ENCODE measurements at places on chromosomes 5 and 9.

DNA sequence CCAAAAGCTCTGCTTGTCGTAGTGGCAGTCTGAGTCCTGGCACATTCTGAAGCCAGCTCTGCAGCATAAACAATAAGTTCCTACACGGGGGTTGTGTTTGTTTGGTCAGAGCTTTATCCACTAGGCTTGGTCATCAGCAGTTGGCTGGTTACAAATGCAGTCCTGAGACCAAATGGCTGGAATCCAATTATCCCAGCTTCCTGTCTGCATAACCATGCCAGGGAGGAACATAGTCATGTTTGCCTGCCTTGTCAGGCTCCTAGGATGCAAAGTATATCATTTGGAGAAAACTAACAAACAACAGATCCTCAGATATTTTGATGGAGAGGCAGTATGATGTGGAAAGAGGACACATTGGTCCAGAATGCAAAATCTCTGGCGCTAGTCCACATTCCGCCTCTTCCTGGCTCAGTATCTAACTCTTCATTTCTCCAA lies 85.8 kb downstream of the FBXO38 start:
- DNase-seq, result no peak

DNA sequence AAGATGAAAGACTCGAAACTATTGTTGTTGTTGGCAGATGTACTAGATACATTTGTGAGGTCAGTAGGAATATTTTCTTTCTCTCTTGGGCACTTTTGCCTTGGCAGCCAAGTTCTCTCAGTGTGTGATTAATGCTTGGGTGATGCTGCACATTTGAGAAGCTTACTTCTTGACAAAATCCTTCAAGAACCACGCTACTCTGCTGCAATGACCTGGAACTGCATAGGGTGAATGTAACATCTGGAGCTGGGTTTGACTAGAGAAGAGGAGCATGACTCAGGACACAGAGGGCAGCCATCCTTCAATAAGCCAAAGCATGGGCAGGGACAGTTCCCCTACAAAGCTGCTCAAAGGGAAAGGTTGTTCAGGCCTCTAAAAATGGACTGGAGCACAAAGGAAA lies 75.5 kb upstream of the PUM3 start:
- no peak for DNase-seq

DNA sequence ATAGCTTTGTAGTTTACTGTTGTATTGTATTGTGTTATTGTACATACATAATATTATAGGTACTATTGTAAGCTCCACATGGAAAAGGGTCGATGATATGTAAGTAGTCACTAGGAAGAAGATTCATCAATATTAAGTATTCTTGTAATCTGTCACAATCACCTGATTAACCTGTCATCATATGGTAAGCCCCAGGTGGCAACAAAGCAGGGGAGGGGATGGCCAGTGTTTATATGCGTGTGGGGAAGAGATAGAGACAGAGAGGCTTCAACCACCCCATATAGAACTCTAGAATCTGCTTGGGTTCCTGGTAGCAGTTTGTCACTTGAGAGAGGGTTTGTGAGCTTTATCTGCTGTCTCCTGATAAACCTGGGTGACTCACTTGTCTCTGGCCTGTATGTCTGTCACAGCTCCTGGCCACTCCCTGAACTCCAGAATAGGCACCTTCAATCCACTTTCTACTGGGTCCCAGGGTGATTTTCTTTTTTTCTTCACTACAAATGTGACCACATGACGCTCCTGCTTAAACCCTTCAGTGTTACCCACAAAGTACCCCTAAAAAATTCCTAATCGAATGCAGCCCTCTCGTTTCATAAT lies 48.9 kb upstream of the CPEB4 start:
- no peak for DNase-seq

DNA sequence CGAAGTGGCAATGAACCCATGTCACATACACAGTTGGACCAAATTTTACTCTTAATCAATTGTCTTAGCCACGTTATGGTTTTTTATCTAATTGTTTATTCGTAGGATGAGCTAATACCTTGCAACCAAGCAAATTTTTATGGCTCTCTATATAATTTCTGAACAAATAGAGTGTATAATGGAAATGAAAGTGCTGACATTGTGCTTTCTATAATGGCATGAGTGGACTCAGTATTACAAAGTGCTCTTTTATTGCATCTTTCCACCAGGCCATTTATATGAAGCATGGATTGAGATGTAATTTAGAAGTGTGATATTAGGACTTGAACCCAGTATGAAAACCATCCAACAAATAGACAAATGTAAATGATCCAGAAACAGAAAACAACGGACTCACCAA lies 1096.0 kb downstream of the DTWD2 start:
- no peak for DNase-seq

GRCh38 chr5:14779975-14780374 lies 91.6 kb downstream of the ANKH start:
- no peak for DNase-seq

- no peak for DNase-seq
These were observed 827.6 kb upstream of the ACO1 start for GRCh38 chr9:31556667-31557463.

GRCh38 chr9:2307480-2307879 lies 292.3 kb downstream of the SMARCA2 start:
- no peak for DNase-seq

- DNase-seq, result no peak
These were observed 483.8 kb upstream of the CDH10 start for GRCh38 chr5:25128606-25129005.

DNA sequence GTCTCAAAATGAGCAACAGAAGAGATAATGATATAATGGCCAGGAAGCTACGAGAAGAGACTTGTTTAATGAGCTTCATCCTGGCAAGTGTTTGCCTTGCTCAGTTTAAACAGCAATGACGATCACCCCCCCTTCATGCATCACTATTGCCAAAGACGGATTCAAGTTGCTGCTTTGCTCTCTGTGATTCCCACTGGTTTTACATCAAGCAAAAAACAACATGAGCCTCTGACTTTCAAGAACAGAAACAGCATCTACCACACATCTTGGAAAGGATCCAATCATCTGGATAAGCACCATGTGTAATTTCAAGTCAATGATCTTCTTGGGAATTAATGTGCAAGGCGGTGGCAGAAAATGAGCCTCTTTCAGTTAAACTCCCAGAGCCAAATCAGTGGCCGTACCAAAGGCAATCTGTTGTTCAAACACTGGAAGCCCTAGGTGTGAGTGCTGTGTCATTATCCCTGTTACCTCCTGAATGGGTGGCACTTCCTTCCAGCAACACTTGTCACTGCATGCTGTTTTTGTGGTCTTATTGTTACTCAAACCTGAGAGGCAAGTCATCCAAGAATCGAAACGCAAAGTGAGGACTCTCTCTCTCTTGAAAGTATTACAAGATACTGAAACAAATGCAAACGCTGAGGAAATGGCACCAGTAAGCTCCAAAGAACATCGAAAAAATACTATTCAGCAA lies 72.8 kb downstream of the MED27 start:
- no peak for DNase-seq

- DNase-seq, result no peak
These were observed 68.1 kb downstream of the KIF4B start for GRCh38 chr5:155081618-155082017.

- no peak for DNase-seq
These were observed 43.7 kb downstream of the CDH6 start for GRCh38 chr5:31237174-31237573.

GRCh38 chr9:105053209-105053652 lies 125.3 kb upstream of the ABCA1 start:
- DNase-seq, result no peak

GRCh38 chr9:17057729-17058128 lies 77.1 kb upstream of the CNTLN start:
- no peak for DNase-seq

- DNase-seq, result no peak
These were observed 90.3 kb upstream of the OTULINL start for GRCh38 chr5:14491015-14491915.

GRCh38 chr5:144295284-144295683 lies 124.6 kb downstream of the KCTD16 start:
- no peak for DNase-seq

DNA sequence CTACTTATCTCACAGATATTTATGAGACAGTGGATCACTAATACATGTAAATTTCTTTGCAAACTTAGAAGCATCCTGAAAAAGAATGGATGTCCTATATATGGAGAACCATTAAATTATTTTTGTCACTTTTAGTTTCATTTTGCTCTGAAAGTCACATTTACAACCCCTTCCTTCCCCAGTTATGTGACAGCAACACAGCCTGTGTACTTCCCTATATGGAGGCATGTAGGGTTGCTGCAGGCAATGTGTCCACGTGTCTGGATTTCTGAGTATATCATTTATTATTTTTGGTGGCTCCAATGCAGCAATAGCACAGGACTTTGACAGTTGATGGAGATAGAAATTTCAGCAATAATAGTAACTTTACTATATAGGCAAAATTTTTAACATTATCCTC lies 156.4 kb downstream of the ST8SIA4 start:
- DNase-seq, result no peak

DNA sequence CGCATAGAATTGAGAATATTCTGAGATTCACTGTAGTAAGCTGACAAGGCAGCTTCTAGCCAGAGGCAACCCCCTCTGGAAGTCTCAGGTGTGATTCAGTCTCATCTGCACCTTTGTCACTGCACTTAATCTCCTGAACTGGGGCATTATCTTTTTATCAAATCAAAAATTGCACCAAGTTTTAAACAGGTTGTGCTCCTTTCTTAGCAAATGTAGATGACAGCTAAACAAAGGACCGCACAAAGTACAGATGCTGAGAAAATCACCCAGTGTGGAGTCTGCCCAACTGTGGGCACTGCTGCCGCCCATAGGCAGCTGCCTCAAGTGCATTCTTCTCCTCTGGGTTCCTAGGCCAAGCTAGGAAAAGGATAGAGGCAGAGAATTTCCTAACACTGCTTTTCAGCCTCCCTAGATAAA lies 51.1 kb downstream of the STARD4 start:
- no peak for DNase-seq

DNA sequence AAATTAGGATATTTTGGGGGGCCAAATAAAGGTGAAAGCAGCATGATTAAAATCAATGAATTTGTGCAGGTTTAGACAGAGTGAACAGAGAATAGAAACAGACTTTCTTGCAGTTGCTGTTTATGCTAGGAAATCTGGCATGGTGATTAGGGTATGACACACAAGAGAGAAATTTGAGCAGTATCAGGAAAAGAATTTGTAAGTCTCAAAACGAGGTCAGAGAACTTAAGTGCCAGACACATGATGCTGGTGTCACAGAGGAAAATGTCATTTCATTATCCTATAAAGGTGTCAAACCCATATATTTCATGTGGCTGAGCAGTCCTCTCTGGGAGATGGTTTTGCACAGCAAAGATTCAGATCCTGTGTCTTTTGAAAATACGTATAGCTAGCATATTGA lies 15.7 kb downstream of the LVRN start:
- no peak for DNase-seq

DNA sequence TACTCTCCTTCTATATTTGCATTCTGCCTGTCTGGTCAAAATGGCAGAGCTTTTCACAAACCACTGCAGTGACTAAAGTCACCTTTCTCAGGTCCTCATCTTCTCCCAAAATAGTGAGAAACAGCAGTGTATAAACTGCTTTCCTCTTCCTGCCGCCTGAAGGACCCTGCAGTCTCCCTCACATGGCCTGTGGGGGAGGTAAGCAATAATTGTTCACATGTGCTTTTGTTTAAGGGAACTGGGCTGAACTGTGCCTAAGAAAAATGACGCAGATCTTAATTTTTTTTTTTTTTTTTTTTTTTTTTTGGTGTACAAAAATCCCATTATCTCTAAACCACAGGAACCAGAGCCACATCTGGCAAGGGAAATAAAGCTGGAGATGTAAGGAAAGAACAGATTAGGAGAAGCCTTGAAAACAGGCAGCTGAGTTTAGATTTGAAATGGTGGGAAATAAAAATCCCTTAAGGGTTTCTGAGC lies 131.7 kb upstream of the VLDLR start:
- DNase-seq, result no peak

DNA sequence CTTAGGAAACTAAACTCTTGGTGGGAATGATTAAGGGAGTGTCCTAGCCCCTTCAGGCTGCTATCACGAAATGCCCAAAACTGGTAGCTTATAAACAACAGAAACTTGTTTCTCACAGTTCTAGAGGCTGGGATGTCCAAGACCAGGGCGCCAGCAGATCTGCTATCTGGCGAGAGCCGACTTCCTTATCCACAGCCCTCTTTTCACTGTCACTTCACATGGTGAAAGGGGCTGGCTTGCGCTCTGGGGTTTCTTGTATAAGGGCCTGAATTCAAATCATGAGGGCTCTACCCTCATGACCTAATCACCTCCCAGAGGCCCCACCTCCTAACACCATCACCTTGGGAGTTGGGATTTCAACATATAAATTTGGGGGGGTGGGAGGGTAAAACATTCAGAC lies 49.1 kb downstream of the IPPK start:
- DNase-seq, result no peak

Measured in T-helper 1 cell (primary cell).